ENCODE measurements at places on chromosomes 5 and 9.
A peak's percentile ranks its signal among the peaks of the same experiment; 100 is the strongest.

GRCh38 chr5:91383956-91384300 lies 811 bp upstream of the ARRDC3 start:
- DNase-seq = peak; percentile 25

- DNase-seq = no peak
Observed at GRCh38 chr5:145752947-145753346, 82.2 kb downstream of the PRELID2 start.

DNA sequence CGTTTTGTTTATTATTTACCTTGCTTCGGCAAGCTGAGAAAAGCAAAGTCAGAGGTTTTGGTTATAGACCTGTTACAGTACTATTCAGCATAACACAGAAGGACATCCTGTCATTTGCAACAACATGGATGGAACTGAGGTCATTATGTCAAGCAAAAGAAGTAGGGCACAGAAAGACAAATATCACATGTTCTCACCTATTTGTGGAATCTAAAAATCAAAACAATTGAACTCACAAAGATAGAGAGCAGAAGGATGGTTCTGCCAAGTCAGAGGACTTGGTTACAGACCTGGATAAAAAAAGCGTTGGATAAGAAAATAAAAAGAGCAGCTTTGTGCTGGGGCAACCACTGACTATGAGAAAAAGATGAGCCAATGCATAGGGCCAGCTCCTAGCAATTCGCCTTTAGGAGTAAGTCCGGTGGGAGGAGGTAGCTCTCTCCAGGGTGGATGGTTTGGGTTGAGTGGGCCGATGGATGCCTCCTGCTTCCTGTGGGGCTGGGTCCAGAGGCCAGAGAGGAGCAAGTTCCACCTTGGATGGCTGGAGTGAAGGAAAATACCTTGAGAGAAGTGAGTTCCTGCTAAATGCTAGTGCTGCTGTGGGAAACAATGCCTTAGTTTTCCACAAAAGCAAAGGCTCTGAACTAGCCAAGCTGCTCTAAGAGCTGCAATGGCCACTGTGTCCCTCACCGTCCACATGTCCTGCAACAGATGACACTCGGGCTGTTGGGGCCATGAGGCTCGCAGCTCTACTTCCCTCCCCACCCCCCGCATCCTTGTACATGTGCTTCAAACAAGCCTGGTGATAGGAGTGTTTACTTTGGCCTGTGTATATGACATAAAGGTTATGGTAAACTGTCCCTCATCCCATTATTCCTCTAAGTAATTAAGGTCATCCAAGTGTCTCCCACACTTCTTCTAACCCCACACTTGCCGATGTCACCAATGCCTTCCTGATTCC lies 38.4 kb downstream of the ACOT12 start:
- no peak for DNase-seq

GRCh38 chr9:32430720-32431119 lies 46.3 kb downstream of the ACO1 start:
- no peak for DNase-seq

GRCh38 chr5:73437101-73437776 lies 11.3 kb downstream of the FOXD1 start:
- no peak for DNase-seq

- DNase-seq = no peak
Observed at GRCh38 chr5:124237206-124237695, 509.2 kb downstream of the ZNF608 start.

GRCh38 chr9:135948446-135948845 lies 12.7 kb downstream of the UBAC1 start:
- DNase-seq = no peak

DNA sequence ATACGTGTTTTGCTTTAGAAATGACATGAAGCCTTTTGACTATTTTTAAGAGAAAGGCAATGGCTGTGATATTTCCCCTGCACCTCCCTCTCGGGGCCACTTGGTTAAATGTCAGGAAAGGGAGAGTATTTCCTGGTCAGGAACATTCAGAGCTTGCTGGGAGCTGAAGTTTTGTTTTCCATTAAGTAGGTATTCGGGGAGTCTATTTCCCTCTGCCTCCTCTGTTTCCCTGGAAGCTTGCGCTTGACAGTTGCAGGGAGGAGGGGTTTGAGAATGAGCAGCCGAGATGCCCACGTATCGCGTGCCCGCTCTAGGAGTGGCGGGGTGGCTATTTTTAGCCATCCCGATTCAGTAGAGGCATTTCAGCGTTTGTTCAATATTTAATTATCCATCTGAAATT lies 6.7 kb downstream of the DAB2IP start:
- no peak for DNase-seq

DNA sequence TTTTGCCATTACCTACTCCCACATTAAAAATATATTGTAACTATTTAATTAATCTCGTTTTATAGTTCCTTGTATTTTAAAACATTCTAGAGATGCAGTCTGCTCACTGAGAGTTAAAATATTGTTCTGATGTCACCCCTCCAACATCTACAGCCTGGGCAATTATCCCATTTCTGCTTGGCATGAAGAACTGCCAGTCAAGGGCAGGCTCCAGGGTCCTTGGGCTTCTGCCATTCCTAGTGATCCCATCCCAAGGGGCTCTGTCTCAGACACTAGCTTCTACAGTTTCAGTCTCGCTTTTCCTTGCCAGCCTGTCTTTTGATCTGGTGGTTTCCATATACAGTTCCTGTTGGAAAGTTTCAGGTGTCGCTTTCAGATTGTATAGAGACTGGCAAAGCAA lies 287.2 kb downstream of the TMEM232 start:
- no peak for DNase-seq

DNA sequence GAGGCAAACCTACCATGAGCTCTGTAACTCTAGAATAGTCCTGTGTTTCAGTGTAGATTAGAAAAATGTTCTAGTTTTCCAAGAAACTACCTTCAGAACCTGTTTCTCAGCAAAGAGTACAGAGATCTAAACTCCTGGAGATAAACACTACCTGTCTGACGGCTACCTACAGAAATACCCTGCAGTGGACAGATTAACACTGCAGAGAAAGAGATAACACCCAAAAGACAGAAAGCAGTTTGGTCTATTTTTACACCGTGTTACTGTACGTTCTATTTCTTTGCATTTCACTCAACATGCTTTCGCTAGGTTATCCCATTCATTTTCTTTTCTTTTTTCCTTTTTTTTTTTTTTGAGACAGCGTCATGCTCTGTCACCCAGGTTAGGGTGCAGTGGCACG lies 11.6 kb downstream of the SCAI start:
- DNase-seq = no peak

- DNase-seq = no peak
Observed at GRCh38 chr9:32483343-32483742, 42.7 kb downstream of the RIGI start.

GRCh38 chr5:125652761-125653160 lies 770.4 kb upstream of the GRAMD2B start:
- DNase-seq = no peak

- DNase-seq = no peak
Observed at GRCh38 chr9:16132513-16132912, 579.7 kb downstream of the CCDC171 start.

- no peak for DNase-seq
Observed at GRCh38 chr9:131999692-132000551, 79.7 kb downstream of the MED27 start.

GRCh38 chr9:135701959-135702721 lies at the start of gene KCNT1:
Gene KCNT1, plus strand, starts transcription at chr9:135702185. Its CDS starts 74 bp downstream, at chr9:135702259.
- DNase-seq = peak; percentile 4

GRCh38 chr9:111944241-111944866 lies 47.7 kb downstream of the UGCG start:
- DNase-seq = no peak

DNA sequence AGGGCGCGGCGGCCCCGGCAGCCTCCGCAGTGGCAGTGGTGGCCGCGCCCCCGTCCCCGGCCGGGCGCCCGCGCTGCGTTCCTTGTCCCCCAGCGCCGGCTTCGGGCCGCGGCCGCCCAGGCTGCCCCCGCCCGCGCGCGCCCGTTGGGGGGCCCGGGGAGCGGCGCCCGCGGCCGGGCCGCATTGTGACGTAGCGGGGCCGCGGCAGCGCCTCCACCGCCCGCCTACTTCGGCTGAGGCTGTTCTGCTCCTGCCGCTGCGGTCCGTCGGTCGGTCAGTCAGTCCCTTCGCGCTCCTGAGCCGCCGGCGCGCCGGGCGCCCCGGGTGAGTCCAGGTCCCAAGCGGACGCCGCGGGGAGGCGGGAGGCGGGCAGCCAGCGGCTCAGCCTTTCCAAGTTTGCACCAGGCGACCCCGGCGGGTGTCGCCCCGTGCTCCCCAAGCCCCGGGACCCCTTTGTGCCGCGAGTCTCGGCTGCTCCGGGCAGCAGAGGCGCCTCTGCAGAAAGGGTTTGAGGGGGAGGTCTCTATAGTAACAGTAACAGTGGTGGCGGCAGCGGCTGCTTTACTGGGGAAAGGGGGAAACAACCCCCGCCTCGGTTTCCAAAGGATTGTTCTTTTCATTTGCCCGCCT lies at the start of gene SNCAIP:
TSS of gene SNCAIP (plus strand) at position 277 of the 630 bp plus-strand sequence. CDS start 78,898 bp downstream, outside the sequence.
- no peak for DNase-seq

- no peak for DNase-seq
Observed at GRCh38 chr5:124283031-124283430, 463.4 kb downstream of the ZNF608 start.

GRCh38 chr9:133126697-133127339 lies 5.8 kb upstream of the RALGDS start:
- no peak for DNase-seq

DNA sequence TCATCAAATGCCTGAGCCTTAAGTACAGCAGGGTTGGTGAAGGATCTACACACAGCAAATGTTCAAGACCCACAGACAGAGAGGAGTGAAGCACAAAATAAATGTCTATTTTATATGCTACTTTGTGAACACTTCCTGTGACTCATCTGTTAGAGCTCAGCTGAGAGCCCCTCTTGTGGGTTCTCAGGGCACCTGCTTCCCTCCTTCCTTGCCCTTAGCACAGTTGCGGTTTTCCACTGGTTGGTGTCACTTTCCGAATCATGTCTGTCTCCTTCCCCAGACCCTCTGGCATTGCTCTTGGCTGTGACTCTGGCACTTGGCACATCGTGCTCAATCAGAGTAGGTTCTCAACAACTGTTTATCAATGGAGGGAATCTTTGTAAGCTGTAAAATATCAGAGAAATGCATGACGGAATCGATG lies 128.5 kb upstream of the STC2 start:
- DNase-seq = no peak

DNA sequence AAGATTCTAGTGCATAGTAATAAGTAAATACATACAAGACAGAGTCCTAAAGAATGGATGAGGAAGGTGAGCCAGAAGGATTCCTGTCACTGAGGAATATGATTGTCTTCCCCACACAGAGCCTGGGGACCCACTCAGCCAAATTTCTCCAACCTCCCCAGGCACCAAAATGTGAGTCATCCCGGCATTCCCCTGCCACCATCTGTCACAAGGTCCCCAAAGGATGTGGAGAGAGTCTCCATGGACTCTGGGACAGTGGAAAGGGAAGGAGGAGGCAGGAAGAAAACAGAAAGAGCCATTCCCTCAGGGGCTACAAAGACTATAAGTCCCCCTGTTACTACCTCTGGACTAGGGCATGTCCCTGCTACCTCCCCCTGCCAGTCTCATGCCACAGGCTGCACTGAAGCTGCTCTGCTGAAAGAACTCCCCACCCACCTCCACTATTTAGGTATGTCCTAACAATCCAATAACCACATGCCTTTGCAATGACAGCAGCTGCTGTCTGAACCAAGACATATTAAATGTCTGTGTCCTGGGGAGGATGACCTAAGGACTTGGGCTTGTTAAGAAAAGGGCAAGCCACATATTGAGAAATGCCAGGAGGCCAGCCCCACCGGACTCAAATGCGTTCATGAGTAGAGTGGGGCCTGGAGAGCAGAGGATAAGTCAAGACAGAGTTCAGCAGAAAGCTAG lies 10.7 kb upstream of the OR5C1 start:
- no peak for DNase-seq

DNA sequence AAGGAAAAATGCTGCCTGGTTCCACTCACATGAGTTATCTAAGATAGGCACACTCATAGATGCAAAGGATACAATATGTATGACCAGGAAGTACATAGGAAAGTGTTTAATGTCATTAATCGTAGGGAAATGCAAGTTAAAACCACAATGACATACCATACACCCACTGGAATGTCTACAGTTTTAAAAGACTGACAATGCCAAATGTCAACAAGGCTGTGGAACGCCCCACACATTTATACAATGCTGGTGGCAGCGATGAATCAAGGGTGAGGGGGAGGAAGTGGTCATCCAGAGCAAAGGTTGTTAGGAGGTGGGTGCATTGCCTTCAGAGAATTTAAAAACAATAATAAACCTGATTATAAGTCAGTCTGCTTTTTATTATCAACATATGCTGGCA lies 437.8 kb downstream of the ARHGEF28 start:
- no peak for DNase-seq

DNA sequence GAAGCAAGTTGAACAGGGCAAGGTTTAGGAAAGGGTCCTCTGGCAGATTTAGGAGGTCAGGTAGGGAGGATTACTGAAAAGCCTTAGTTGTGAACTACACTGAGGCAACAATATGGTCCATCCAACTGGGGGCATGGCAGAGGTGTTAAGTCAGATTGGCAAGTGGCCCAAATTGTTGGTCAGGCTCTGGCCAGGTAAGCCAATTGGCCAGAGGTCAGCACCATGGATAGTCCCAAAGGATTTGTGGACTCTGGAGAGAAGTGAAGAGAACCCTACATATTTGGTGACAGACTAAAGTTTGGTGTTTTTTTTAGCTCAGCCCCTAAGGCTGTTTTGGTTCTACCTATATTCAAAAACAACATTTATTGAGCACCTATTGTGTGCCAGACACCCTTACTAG lies 39.1 kb upstream of the RASGRF2 start:
- no peak for DNase-seq

GRCh38 chr9:131436376-131436775 lies 42.5 kb downstream of the PRRC2B start:
- no peak for DNase-seq

GRCh38 chr5:165836046-165836445 lies 2330.6 kb downstream of the MAT2B start:
- DNase-seq = no peak

DNA sequence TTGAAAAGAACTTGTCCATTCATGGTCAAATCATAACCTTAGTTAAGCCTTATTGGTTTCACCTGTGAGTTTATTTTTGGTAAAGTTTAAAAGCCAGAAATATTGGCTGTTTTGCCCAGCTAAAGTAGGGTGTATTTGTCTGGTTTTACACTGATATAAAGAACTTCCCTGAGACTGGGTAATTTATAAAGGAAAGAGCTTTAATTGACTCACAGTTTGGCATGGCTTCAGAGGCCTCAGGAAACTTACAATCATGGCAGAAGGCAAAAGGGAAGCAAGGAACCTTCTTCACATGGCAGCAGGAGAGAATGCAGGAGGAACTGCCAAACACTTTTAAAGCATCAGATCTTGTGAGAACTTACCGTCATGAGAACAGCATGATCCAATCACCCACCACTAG lies 55.3 kb downstream of the JAKMIP2 start:
- DNase-seq = no peak

DNA sequence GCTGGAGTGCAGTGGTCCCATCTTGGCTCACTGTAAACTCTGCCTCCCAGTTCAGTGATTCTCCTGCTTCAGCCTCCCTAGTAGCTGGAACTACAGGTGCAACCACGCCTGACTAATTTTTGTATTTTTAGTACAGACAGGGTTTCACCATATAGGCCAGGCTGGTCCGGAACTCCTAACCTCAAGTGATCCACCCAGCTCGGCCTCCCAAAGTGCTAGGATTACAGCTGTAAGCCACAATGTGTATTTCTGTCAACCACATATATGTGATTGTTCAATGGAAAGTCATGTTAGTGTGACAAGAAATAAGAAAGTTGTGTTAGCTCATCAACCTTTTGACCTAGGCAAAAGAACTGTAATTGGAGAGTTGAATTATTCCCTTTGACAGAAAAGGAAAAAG lies 677.1 kb upstream of the CHD1 start:
- no peak for DNase-seq

All from T-helper 1 cell (primary cell).